BE2C (cell line): ENCODE measurements at places on chromosomes 13 and 19.

DNA sequence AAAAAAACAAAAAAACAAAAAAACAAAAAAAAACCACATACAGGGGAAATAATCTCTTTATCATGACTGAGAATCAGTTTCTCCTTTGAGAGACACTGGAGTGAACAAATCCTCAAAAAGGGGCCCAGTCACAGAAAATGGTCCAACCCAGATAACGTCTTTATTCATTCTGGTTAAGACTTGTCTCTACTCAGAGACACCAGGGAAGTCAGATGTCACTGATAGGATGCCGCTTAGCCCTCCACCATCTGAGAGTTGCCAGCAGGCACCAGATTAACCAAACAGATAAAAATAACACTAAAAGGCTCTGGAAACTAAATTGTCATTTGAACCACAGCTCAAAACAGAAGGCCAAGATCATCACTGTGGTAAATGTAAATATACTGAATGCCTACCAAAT is 1163.4 kb upstream of the ATXN8OS start:
- DNase-seq: peak; percentile 19

GRCh38 chr13:93304868-93305613 is 78.4 kb downstream of the GPC6 start:
- DNase-seq: no peak

- DNase-seq: peak; percentile 64
Measured at GRCh38 chr13:95660981-95661581, 15.9 kb upstream of the DNAJC3 start.

DNA sequence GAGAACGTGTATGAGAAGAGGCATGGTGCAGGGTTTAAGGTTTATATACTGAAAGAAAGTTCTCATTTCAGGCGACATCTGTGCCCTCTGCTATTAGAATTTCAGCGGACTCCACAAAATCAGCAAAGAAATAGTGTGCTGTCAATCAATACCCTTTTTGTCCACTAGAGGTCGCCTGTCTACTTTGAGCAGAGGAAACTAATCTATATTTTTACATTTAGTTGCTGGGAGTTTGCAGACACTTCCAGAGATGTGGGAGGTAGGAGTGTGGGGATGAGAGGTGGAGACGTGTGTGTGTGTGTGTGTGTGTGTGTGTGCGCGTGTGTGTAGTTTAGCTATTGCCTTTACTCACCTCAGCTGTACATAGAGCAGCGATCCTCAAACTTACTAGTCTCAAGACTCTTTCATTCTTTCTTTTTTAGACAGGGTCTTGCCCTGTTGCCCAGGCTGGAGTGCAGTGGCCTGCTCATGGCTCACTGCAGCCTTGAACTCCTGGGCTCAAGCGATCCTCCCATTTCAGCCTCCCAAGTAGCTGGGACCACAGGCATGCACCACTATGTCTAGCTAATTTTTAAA is 9.7 kb downstream of the INAFM1 start:
- DNase-seq: peak; percentile 67

DNA sequence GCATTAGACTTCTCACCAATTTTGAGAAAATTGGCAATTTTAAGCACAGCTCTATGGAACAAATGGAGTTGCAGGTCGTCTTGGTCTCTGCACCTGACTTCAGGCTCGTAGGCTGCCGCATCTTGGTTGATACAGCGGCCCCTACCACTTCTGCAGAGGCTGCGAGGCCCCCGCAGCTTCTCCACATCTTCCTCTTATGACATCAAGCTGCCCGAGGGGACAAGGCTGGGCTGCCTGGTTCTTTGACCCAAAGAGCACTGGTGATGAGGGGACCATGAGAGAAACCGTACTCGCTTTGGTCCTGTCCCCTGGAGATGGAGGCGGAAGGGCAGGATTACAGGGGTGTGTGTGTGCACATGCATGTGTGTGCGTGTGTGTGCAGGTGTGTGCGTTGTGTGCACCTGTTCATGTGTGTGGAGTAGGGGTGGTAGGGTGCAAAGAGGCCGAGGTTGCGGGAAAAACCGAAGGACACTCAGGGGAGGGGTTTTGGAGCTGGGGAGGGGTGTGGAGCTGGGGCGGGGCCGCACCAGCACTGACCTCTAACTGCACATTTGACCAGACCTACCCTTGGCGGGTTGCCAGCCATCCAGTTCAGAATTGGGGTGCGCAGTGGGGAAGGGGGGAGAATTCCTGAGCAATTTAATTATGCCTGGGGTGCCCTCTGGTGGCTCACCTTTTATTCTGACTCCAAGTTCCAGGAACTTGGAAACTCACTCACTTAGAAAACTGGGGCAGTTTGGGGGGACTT is 65.1 kb upstream of the ARHGEF7 start:
- no peak for DNase-seq

DNA sequence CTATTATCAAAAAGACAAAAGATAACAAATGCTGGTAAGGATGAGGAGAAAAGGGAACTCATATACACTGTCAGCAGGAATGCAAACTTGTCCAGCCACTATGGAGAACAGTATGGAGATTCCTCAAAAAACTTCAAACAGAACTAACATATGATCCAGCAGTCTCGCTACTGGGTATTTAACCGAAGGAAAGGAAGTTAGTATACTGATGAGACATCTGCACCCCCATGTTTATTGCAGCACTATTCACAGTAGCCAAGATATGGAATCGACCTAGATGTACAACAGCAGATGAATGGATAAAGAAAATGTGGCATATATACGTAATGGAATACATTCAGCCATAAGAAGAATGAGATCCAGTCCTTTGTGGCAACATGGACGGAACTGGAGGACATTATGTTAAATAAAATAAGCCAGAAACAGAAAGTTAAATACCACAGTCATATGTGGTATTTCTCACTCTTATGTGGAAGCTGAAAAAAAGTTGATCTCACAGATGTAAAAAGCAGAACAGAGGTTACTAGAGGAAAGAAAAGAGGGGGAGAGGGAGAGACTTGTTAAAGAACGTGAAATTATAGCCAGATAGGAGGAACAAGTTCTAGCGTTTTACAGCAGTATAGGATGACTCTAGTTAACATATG is 83.2 kb downstream of the RUBCNL start:
- DNase-seq: no peak

- DNase-seq: no peak
Measured at GRCh38 chr13:112052213-112052612, 14.7 kb upstream of the SOX1 start.

DNA sequence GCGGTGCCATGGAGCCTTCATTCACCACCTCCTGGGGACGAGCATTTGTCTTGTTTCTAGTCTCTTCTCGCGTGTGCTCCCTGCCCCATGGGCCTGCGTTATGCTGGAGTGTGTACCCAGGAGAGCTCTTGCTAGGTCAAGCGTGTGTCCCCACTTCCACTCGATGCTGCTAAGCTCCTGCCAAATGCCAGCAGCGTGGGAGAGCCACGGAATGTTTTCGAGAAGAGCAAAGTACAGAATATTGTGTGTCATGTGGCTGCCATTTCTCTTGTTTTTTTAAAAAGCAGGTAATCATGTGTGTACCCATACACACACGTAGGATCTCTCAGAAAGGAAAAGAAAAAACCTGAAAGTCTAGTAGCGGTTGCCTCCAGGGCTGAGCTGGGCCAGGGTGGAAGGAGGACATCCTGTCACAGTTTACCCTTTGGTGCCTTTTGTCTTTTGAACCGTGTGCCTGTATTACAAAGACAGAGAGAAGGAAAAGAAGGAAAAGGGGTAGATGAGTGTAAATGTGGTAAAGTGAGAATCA is 28.6 kb downstream of the PAK4 start:
- no peak for DNase-seq

- DNase-seq: no peak
Measured at GRCh38 chr19:50242581-50242980, 39.2 kb downstream of the MYH14 start.

DNA sequence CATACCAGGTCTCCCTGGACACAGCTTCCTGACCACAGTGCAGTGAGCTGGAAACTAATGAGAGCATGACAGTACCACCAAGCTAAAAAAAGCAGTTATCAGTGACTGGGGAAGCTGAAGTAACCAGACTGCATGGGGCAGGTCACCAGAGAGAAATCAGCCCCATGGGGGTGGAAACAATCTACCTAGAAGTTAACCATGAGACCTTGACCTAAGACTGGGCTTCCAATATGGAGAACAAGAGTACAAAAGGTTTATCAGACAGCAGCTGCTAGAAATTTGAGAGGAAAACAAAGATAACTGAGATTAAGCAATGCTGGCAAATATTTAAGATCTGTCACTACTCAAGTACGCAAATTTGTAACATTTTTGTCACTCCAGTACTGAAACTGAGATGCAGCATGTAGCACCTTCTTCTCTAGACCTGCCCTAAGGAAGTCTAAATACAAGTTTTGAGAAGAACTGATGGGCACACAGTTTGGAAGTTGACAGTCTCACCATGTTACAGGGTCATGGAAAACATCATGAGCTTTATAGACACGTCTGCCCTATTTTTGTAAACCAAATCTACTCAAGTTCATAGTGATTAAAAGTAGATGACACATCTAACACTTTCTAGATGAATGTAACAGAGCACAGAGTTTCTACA is 2641.8 kb upstream of the PCDH20 start:
- DNase-seq: no peak

DNA sequence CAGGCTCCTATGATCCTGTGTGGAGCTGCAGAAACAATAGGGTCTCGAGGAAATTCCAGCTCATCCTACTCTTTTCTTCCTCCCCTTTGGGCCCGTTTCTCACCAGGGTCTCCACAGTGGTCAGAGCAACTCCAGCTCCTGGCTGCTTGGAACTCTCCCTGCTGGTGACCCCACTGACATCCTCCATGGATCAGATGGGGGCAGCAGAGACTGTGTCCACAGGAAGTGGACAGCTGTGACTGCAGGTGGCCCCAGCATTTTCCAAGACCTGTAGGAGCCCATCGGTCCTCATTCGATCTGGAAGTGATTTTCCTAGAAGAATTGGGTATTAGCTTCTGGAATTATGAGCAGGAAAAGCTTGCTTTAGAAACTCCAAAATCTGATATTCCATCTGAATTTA is 208.5 kb downstream of the ZNF536 start:
- no peak for DNase-seq

DNA sequence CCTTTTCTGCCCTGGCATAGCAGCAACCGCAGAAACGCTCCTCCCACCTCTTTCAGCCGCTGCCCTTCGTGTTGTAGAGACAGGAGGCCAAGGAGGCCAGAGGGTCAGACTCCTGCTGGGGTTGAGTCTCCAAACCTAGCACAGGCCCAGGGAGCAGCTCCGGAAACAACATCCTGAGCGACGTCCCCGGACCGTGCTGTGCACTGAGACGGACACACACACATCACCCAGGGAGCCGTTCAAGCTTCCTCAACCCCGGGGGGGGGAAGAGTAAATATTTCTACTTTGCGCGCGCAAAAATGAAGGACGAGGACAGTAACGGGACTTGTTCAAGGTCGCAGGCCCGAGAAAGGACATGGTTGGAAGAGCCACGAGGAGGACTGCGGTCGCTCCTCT is 657 bp downstream of the ZNF550 start:
- DNase-seq: peak; percentile 15

GRCh38 chr19:6246174-6247006 is 33.4 kb downstream of the MLLT1 start:
- DNase-seq: no peak

DNA sequence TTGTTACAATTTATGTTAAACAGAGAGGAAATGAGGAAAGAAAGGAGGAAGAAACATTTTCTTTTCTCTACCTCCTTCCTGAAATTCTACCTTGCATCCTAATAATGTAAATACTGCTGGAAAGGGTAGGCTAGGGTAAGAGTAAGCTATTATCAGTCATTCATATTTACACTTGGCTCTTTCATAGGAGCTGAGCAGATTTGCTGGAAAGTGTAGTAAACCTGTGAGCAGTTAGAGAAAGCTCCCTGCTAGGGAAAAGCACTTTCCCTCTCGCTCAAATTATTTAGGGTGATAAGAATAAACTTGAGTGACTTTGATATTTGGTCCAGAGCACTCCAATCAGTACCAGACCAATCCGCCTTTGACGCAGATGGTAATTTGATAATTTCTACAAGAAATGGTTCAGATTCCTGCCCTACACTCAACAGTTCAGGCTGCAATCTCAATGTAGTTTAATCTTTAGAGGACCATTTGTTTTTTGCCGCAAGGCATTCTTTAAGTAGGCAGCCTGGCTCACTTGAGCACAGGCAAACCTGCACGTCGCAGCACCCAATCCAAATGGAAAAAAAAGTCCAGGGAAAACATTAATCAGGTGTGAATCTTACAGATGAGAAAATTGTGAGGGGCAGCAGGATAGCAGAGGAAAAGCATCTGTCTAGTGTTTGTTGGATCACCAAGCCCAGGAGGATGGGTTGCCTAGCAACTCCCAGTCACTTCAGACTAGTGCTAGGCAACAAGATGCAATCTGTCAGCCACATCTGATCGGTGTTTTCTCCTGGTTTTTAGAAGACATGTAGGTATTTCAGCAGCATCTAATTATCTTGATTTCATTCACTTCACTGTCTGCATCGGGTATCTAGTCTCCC is 68.6 kb upstream of the KL start:
- peak; percentile 57 for DNase-seq

DNA sequence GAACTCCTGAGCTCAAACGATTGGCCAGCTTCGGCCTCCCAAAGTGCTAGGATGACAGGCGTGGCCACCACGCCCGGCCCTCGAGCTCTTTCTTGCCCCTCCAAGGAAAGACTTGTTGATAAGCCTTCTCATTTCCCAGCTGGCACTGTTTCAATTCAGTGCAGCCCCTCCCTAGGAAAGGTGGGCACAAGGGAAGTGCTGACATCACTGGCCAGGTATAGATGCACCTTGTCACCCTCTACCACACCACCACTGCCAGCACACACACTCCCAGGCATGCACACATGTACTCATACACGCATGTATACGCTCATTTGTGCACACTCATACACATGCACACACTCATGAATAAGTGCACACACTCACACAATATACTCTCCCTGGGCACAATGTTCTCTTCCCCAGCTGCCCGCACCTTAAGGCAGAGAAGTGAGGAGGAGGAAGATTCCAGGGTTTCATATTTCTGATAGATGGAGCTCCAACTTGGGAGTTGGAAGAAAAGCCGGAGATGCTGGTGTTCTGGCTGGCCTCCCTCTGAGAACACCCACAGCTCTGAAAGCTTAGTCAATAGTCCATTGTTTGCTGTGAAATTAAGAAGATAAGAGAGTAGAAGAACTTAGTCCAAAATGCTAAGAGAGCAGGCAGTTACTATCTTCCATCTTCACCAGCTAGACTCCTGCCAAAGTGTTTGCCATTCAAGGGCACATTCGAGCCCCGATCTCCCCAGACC is 196.7 kb downstream of the FOXO1 start:
- no peak for DNase-seq

- DNase-seq: no peak
Measured at GRCh38 chr13:39051157-39051556, 12.9 kb downstream of the NHLRC3 start.

DNA sequence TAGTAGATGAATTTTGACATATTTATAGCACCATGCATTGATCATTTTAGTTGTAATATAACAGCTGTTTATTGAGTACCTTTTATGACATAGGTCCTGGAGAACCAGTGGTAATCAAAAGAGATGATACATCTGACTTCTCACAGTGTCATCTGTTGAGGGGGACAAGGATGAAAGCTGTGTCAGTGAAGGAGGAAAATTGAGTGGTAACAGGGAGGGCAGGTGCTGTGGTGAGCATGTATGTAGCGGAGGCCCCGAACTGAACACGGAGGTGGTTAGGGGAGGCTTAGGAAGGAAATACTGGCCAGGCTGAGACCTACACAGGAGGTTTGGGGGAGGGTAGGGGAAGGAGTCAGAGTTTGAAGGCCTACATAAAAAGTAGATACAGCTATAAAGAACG is 199.7 kb downstream of the GGACT start:
- no peak for DNase-seq

GRCh38 chr19:46287585-46287984 is 9.3 kb upstream of the HIF3A start:
- DNase-seq: no peak
